ENCODE measurements at places on chromosomes 3 and 15.

GRCh38 chr3:146386936-146387335 lies 82.4 kb downstream of the PLSCR2 start:
- DNase-seq = no peak

DNA sequence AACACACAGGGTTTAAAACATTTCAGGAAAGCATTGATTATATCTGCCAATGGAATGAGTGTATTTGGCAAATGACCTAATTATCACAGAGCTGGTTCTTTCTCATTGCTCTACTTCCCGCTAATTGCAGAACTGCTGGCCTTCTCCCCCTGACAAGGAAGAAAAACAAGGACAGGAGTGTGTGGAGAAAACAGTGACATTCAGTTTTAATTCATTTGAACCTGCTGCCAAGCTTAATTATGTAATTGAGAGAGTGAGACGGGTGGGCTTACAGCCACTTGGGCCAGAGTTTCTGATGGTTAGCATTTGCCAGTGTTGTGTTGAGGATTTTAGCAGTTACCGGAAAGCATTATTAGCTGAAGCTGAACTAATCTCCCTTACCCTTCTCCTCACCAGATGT lies 301.4 kb downstream of the RBMS3 start:
- DNase-seq = no peak

GRCh38 chr3:48088056-48088748 lies 72.0 kb upstream of the MAP4 start:
- no peak for DNase-seq

- DNase-seq = no peak
Measured at GRCh38 chr3:85535517-85535916, 576.7 kb downstream of the CADM2 start.

GRCh38 chr3:28240441-28240840 lies 978 bp upstream of the CMC1 start:
- DNase-seq = no peak

DNA sequence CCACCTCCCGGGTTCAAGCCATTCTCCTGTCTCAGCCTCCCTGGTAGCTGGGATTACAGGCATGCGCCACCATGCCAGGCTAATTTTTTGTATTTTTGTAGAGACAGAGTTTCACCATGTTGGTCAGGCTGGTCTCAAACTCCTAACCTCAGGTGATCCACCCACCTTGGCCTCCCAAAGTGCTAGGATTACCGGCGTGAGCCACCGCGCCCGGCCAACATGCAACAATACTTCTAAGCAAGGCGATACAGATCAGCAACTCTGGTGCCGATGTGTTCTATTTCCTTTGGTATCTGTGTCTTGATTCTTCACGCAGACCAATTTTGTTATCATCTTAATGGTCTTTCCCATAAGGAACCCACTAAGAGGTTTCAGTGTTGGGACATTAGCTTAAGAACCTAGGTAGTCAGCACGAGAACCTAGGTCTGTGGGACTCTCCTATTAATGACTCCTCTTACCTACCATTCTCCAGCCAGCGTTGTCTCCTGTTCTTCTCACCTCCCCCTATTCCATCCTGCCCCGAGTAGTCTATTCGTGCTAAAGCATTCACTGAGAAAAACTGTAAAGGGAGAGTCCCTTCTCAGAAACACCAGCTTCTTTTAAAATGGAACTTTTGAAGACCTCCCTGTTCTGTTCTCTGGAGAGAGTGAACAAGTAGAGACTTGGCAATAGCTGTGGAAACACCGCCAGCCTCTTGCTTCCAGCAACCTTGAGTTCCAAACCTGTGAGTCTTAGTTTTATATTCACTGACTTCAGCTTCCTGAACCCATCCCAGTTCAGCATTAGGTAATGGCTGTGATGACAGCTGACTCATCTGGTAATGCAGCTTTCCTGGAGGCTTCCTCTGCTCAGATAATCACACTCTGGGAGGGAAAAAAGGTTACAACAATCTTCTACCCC lies 61.2 kb downstream of the TSC22D2 start:
- no peak for DNase-seq

- no peak for DNase-seq
Measured at GRCh38 chr15:84973492-84974460, 7.9 kb upstream of the PDE8A start.

DNA sequence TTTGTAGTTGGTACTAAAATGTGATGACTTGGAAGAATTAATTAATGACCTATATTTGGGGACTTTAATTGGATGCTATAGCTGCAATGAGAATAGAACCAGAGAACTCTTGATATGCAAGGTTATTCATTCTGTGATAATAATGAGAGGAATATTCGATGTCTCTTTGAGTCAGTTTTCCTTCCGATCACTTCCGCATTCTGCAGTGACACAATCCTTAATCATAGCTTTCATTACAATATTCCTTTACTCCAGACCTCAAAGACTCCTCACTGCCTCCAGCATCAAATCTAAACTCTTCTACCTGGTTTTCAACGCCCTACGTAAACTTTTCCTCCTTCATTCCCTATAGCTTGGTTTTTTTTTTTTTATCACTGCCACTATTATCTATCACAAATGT lies 21.6 kb downstream of the B3GNT5 start:
- DNase-seq = no peak

GRCh38 chr3:12462159-12462947 lies 21.9 kb upstream of the TSEN2 start:
- DNase-seq = no peak

GRCh38 chr3:133089906-133090485 lies 51.8 kb downstream of the TMEM108 start:
- DNase-seq = no peak

- DNase-seq = peak; percentile 60
Measured at GRCh38 chr3:50381383-50381782, 22.1 kb upstream of the TMEM115 start.

GRCh38 chr15:101615986-101616848 lies 36.0 kb downstream of the TM2D3 start:
- DNase-seq = no peak

- DNase-seq = no peak
Measured at GRCh38 chr3:195030791-195031321, 240.1 kb downstream of the XXYLT1 start.
